ENCODE measurements at places on chromosomes 12 and 14.

DNA sequence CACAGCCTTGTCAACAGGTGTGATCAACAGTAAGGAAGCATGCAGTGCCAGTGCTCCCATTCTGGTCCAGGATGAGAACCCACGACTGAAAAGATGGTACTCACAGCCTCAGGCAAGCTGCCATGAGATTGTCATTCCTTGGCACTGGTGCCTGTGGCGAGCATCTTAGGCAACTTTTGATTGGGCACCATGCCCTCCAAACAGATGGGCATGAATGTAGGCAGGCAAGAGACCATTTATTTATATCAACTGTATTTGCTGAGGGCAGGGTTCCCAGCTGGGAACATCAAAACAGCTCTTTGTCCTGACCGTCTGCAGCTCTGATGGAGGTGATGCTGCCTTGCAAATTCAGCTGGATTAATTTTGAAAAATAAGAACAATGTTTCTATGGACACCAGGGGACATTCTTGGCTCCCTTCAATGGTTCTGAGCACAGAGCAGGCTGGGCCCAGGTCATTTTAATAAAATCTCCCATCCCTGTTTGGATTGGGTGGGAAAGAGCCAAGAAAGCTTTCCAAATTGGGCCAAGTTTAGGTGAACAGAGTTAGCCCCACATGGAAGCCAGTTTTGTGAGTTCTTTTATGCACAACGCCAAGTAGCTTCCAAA, 522.5 kb downstream of the RMST start:
- DNase-seq: no peak

DNA sequence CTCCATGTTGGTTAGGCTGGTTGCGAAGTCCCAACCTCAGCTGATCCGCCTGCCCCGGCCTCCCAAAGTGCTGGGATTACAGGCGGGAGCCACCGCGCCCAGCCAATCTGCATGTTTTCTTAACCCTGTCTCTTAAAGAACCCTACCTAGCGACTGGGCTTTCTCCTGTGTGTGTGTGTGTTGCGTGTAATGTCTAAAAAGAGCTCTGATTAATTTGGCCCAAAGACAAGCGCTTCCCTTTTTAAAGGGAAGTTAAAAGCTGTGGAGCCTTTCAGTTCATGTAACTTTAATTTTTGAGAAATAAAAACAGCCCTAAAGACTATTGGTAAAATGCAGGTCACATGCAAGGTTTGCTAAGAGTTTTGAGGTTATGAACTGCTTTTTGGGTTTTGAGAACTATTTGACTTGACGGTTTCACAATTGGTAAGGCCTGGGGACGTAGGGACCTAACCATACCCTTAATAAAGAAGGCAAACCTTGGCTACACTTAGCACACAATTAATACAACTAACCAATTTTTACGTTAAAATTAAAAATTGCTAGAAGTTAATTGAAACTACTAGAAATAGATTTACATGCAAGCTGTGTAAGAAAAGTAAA, 103.2 kb downstream of the KCNMB4 start:
- DNase-seq: no peak

- DNase-seq: no peak
Observed at GRCh38 chr14:70064136-70064865, 124.5 kb downstream of the SLC8A3 start.

GRCh38 chr12:95143621-95144205, 70.3 kb upstream of the NR2C1 start:
- no peak for DNase-seq

GRCh38 chr14:69357544-69358200, 40.4 kb downstream of the ERH start:
- no peak for DNase-seq

GRCh38 chr12:110639336-110640141, 25.6 kb downstream of the TCTN1 start:
- no peak for DNase-seq

- no peak for DNase-seq
Observed at GRCh38 chr12:81976661-81977060, 217.5 kb upstream of the PPFIA2 start.

GRCh38 chr14:98022541-98023520, 1225.6 kb downstream of the VRK1 start:
- DNase-seq: no peak

DNA sequence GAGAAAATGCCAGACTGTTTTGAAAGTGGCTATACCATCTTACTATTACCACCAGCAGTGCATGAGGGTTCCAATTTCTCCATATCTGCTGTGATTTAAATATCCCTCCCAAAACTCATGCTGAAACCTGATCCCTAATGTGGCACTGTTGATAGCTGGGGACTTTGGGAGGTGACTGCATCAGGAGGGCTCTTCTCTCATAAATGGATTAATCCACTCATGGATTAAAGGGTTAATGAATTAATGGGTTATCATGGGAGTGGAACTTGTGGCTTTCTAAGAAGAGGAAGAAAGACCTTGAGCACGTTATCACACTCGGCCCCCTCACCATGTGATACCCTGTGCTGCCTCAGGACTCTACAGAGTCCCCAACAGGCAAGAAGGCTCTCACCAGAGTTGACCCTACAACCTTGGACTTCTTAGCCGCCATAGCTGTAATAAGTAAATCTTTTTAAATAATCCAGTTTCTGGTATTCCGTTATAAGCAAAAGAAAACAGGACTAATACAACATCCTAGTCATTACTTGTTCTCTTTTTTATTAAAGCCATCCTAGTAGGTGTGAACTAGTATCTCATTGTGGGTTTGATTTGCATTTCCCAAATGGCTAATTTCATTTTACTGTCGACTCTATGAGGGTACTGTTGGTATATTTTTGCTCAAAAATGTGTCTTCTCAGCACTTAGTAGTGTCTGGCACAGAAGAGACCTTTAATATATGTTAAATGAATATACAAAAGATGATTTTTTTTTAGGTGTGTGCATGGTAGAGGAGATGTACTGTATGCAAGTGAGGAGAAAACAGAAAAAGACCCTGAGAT, 14.3 kb downstream of the PPP1R12A start:
- no peak for DNase-seq

DNA sequence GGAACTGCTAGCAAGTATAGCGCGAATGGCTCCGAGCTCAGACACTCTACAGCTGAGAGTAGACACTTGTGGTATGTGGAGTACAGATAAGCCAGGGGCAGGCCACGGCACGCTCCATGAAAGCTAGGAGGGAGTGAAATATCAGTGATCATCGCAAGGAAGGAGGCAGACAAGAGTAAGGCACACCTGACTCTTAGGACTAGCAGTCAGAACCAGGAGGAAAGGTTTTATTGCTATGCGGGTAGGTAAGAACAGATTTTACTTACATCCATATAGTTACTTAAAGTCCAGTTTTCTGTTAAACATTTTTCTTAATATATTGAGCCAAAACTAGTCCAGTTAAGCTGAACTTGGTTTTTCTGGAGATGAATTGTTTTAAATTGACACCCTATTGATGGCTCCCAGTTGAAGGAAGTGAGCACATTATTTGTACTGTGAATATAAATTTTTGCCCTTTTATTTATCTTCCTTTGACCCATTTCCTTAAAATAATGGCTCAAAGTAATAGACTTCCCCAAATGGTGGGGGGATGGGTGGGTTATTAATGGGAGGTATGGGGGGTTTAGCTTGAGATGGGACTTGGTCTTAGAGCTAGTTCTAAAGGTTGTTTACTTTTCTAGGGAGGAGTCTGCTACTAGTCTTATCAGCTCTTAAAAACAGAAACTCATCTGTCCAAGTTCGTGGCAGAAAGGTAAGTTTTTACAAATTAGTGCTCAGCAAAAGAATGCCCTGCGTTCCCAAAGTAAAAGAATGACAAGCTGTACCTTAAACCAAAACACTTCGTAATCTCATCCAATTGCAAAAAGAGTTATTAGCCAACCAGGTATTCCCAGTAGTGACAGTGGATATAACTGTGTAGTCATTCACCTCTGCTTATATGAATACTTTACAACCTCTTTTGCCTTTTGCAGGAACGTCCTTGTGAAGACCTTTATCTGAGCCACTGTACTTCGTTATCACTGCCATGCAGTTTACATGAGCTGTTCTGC, 5.8 kb downstream of the HNRNPA1 start:
- DNase-seq: no peak

- DNase-seq: no peak
Observed at GRCh38 chr14:51789114-51789513, 71.3 kb upstream of the GNG2 start.

DNA sequence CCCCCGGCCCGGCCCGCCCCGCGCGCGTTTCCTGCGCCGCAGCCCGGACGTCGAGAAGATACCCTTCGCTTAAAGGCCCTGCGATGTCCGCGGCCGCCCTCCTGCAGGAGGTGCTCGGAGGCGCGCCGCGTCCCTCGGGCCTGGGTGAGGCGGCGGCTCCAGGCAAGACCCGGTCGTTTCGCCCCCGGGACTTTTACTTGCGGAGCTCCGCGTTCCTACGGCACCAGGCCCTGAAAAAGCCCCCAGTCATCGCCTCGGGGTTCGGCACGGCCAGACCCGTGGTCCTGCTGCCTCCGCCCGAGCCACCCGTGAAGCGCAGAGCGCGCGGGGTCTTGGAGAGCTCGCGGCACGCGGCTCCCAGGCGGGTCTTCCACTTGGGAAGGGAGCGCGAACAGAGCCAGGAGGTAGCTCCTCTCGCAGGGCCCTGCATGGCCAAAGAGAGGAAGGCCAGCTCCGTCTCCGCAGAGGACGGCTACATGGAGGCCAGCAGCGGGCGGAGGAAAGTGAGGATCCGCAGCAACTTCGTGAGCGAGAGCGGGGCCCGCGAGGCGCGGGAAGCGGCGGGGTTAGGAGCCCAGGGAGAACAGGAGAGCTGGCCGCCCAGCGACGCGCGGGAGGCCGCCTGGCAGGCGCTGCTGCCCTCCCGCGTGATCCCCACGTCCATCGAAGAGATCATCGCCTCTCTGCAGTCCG, 26.9 kb downstream of the TTC6 start:
- DNase-seq: no peak

GRCh38 chr14:52703664-52704063, 3.3 kb upstream of the PSMC6 start:
- DNase-seq: no peak

- DNase-seq: no peak
Observed at GRCh38 chr12:12715459-12716150, 1.6 kb upstream of the CDKN1B start.

- DNase-seq: no peak
Observed at GRCh38 chr12:89731614-89732013, 23.0 kb upstream of the ATP2B1 start.

DNA sequence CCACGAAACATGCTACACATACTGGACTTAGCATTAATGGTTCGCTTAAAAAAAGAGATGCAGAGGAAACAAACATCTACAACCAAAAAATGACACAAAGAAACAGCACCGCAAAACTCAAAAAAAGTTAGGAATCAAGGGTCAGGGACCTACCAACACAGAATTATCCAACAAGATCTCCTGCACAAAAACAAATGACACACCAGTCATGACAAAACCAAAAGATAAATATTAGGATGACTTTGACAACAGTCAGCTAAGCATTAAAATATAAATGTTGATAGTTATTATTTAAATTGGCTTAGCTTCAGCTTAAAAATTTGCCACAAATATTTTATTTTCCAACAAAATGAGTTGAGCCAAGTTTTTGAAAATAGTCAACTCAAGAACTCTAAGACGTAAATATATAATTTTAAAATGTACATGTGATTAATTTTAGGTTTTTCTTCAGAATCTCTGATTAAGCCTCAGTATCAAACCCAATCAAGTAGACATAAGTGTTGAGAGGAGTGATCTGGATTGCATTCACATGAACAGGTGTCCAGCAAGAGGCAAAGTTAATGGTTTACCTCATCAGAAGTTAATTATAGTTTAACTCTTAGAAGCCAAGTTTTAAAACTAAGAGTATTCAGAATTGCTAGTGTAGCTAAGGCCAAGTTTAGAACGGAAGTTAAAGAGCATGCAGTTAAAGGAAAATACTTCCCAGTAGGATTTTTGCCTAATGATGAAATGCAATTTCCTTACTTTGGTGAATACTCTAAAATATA, 79.9 kb downstream of the HEATR5A start:
- DNase-seq: peak; percentile 5

GRCh38 chr14:28681681-28682080, 84.9 kb upstream of the FOXG1 start:
- no peak for DNase-seq

DNA sequence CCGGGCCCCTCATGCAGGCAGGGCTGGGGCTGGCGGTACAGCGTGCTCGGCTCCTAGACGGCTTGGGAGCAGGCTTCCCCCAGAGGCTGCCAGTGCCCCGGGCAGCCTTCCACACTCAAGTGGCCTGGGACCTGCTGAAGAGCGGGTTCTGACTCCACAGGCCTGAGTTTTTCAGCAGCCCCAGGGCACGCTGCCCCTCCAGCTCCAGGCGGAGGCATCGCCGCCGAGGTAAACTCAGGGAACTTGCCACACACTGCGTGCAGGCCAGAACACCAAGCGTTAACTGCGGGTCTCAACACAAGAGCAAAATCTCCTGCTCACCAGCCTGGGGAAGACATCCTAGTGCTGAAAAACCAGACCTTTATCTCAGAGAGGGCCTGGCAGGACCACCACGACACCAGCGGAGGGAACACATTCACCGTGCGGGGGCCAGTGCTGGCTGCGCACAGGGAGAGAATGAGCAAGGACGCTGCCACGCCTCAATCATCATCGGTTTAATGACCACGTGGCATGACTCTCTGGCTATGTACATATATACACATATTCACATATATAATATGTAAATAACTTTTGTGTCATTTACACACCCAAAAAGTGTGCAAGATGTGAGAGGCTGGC, 21.3 kb downstream of the PSMC1 start:
- no peak for DNase-seq

GRCh38 chr12:66269757-66270383, 32.4 kb upstream of the HELB start:
- DNase-seq: peak; percentile 15

DNA sequence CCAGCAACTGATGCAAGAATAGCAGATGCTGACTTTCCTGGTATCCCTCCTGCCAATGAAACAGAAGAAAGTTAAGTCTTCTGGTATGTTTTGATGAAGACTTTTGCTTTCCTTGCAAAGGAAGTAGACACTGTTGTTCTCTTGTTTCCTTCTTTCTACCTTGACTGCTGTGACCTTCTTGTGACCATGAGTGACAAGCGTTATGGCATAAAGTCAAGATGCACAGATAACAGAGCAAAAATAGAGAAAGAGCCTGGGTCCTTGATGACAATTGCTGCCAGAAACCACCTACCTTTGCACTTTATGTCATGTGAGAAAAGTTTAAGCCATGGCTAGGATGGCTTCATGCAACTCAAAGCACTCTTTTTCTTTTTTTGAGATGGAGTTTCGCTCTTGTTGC, 49.2 kb upstream of the LTA4H start:
- no peak for DNase-seq

DNA sequence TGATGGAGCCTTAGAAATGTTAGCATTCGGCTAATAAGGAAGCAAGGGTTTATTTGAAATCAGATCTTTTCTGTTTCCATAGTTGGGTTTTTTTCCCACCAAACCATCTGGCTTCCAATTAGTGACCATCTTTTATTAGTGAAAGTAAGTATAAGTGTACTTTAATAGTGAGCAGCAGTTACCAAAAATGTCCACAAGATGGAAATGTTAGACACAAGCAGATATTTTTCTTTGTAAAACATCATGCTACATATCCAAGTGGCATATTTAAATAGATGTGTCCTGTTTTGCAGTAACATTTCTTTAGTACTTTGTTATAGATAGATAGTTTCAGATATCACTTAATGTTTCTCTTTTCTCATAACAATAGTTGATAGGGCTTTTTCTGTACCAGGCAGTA, 28.8 kb downstream of the YEATS4 start:
- DNase-seq: no peak

Data from renal cortex interstitium (tissue), 15 donors.